Stimulated activated CD4-positive, alpha-beta T cell treated with anti-CD3 and anti-CD28 coated beads, Interleukin-15, amount 100 ng/mL, for 48 hours (primary cell): ENCODE measurements at places on chromosomes 16 and 17.
A peak's percentile ranks its signal among the peaks of the same experiment; 100 is the strongest.

DNA sequence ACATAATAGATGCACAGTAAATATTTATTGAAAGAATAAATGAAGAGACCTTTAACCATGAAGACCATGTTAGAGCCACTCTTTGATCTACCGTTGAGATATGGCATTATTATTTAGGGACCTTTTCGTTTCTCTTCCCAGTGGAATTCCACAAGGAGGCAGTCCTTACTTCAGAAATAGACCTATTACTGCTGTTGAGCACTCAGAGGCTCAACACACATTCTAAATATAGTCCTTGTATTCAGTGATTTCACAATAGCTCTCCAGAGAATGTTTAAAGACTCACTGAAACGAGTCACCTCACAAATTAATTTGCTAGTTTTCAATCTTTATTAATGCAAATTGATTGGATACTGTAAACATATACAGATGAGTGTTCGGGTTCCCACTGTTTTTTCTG lies 603.8 kb downstream of the CDH8 start:
- no peak for DNase-seq

GRCh38 chr17:76614912-76615617 lies 28.5 kb downstream of the ST6GALNAC1 start:
- no peak for DNase-seq

DNA sequence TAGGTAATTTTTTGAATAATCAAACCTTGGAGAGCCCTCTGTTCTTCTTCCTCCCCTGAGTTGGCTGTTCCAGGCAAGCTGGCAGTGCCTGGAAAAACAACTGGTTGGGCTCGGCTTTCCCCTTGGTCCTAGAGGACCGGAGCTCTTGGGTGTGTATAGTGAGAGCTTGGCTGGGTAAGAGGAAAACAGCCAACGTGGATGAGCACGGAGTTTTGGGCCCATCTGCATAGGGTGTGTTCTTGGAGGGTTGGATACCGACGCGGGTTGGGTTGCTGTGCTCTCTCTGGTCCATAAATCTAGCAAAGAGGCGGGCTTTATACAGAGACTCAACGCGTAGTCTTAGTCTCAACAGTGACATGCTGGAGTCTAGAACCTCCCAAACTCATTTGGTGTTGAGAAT lies 23.2 kb downstream of the ITGB3 start:
- no peak for DNase-seq

DNA sequence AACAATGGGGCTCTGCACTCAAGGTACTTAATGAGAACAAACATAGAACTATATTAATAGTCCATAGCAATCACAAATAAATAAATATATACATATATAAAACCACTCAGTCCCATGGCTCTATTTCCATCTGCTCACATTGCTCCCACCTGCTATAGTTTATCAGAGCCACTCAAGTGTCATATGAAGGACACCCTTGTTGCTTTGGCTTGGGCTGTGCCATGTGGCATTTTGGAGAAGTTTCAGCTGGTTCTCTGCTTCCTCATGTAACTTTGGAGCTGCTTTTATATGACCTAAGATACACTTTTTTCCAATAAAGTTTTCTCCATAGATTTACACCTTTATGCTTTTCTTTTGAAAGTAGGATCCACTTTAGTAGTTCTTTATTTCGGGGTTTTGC lies 126.4 kb downstream of the KCNJ2 start:
- no peak for DNase-seq

GRCh38 chr16:58440131-58440530 lies 47.9 kb downstream of the GINS3 start:
- no peak for DNase-seq

GRCh38 chr17:42928714-42929496 lies 28.3 kb downstream of the G6PC1 start:
- peak; percentile 25 for DNase-seq

GRCh38 chr17:33901085-33901484 lies 354.0 kb upstream of the CCL2 start:
- no peak for DNase-seq
